ENCODE measurements at places on chromosomes 7 and 10.
A peak's percentile ranks its signal among the peaks of the same experiment; 100 is the strongest.

- no peak for DNase-seq
Measured at GRCh38 chr10:11178606-11179515, 161.2 kb downstream of the CELF2 start.

DNA sequence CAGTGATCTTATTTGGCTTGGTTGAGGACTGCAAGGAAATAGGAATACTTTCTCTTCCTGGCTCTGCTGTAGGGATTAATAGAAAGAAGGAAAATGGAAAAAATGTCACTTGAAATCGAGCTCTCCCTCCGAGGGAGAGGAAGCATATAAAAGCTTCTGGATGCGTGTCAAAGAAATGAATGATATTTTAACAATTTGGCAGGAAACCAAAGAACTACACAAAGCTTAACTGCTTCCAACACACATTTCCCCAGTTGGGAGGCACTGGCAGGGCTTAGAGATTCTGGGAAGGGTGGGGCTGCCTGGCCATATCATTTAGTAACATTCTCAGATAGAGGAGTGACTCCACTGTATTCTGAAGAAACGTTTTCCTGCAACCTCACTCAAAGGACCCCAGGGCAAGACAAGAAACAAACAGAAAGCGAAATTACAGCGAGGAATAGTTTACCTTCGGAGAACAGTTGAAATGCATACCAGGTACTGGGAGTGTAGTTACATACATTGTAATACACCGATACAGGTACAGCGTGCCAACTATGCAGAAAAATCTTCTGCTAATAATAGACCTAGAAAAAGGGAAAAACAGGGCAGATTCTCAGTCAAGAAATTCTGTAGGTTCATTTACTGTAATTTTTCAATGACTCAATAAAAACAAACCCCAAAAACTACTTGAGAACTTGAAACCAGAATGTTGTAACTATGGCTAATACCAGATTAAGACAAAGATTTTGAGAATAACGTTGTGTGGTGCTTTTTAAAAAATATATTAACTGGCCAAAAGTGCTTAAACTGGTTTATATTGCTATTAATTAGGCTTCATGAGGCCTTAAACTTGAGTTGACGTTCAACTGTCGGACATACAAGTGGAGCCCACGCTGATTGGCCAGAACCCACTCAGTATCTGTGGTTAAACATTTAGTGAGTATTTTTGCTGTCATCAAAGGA, 75.7 kb upstream of the ASAH2 start:
- DNase-seq, result no peak

GRCh38 chr7:100752994-100753393, 19.6 kb downstream of the ZAN start:
- DNase-seq, result no peak

GRCh38 chr7:128080169-128080568, 48.9 kb upstream of the LRRC4 start:
- DNase-seq, result no peak

GRCh38 chr7:78616539-78616938, 818.0 kb downstream of the PHTF2 start:
- no peak for DNase-seq

GRCh38 chr10:71053169-71053895, 159.0 kb upstream of the UNC5B start:
- no peak for DNase-seq

GRCh38 chr10:66301078-66301477, 624.8 kb upstream of the LRRTM3 start:
- DNase-seq, result no peak

DNA sequence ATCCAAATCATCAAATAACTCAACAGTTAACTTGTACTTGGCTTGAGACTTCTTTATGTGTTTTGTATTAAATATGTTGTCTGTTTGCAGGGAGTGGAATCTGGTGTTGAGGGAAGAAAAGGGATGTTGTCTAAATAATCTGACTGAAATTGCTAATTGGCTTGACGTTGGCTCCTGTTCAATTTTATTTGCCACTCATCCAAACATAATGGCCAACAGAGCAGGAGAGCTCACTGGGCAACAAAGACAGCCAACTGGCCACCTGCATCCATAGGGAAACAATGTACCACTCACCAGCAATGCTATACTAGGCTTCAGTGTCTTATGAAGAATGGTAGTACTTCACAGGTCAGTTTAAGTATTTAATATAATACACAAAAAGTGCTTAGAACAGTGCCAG, 80.5 kb downstream of the FAM13C start:
- DNase-seq, result no peak

DNA sequence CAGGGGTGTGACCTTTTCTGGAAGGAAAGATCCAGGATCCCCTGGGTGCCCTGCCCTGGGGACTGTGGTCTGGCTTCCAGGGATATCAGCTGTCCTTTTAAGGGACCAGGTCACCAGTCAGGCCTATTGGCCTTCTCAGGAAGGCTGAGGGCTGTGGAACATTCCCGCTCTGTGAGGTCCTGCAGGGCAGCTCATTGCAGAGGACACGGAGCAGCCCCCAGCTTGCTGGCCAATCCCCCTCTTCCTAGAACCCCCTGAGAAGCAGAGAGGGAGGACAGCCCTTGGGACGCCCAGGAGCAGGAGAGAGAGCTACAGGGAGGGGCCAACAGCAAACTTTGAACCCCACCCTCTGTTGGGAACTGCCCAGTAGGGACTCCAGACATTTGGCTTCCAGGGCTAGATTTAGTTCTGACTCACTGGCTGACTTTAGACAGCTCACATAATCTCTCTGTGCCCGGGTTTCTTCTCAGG, 67.9 kb upstream of the COL13A1 start:
- peak; percentile 77 for DNase-seq

DNA sequence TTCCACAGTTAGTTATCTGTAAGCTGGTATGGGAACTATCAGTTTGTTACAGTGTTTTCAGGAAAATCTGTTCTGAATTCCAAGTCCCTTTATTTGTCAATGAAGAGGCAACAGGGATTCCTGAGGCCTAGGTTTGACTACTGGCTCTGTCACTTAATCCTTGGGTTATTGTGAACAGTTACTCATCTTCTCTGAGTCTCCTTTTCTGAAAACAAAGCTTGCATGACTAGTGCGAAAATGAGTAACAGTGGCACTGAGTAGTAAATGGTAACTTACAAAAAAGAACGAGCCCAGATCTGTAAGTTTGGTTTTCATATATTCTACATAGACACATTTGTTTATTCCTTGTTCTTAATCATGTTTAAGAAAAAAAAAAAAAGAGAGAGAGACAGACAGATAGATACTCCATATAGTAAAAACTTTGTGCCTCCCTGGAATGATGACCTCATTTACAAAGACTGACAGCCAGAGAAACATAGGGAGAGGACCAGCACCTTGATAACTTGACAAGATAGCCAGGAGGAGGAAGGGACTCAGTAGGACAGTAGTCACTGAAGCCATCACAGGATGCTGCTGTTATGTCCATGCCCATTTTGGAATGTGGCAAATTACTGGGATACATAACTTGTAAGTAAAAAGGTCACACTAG, 1.9 kb downstream of the MRPS33 start:
- DNase-seq, result no peak

- DNase-seq, result no peak
Measured at GRCh38 chr10:32954545-32955298, 3.3 kb downstream of the ITGB1 start.

- no peak for DNase-seq
Measured at GRCh38 chr7:101633511-101633910, 4.4 kb upstream of the MYL10 start.

GRCh38 chr10:76961841-76962240, 675.8 kb downstream of the KCNMA1 start:
- no peak for DNase-seq

GRCh38 chr7:25860275-25861163, 291.5 kb upstream of the NFE2L3 start:
- DNase-seq, result no peak

GRCh38 chr10:58642283-58642682, 129.6 kb downstream of the BICC1 start:
- DNase-seq, result no peak

DNA sequence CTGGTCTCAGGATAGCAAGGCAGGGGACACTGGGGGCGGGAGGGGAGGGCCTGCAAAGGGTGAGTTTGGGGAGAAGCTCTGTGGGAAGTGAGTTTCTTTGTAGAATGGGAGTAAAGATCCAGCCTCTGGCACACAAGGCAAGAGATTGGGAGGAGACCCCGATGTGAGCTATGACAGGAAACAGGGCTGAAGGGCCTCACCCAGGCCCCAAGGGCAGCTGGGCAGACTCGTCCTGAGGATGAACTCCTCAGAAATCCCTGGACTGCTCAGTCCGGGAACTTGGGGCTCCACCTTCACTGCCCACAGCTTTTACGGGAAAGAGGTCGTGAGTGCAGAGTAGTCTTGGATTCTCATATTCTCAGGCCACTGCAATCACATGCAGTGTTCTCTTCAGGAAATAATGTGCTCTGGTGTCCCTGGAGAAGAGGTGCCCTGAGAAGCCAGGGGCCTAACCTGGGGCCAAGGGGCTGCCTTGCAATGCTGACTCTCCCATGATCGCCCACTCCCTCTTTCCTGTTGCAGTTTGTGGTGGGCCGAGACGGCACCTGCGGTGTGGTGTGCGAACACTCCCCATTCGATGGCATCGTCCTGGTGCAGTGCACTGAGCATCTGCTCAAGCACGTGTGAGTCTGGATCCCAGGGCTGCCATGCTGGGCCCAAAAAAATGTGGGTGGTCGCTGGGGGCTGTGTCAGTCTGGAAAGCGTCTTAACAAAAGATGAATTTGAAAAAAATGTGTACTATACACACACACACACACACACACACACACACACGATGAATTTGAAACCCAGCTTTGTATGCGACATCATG, 31.3 kb upstream of the C10orf53 start:
- no peak for DNase-seq

DNA sequence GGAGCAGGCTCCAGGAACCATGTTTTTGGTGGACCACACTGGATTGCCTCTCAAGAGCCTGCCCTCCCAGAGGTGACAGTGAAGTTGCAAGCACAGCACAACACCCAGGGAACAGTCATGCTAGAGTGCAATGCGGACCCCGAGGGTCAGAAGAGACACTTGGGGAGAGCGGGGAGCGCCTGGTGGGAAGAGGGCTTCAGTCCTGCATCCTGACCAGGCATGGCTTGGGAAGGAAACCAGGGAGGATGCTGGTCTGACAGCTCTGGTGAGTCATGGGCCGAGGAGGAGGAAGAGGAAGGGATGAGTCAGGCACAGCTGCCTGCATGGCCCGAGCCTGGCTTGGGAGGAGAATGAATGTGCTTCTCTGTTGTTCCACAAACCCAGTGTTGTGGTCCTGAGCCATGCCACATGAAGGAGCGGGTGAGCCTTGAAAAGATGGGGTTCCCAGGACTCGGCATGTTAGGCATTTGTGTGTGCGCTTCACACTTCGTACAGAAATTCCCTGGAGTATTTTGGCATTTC, 29.5 kb upstream of the ANKRD2 start:
- peak; percentile 84 for DNase-seq

All from smooth muscle cell of the brain vasculature (primary cell).